Right atrium auricular region (tissue), 2 donors: ENCODE measurements at places on chromosomes 11 and 22.

DNA sequence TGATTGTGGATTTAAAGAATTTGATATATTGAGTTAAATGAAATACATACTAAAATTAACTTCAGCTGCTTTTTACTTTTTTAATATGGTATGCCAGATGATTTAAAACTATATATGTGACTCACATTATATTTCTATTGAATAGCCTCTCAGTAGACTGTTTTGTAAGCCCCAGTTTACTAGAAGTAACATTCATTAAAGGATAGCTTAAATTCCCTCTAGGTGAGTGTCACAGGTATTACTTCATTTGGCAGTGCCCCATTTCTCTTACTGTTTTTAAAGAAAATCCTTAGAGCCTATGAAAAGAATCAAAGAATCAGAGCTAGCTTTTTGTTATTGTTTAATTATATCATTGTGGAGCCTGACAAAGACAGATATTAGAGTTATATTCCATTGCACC is 48.6 kb downstream of the ZC3H12C start:
- H3K36me3 ChIP-seq, result no peaks in the 10 kb centered on the region
- H3K27ac ChIP-seq, result no peak overlapping the region
- no peak overlapping the region for H3K4me3 ChIP-seq
- peaks cover under 1% of the 10 kb centered on the region for H3K4me1 ChIP-seq
- DNase-seq, result no peak

DNA sequence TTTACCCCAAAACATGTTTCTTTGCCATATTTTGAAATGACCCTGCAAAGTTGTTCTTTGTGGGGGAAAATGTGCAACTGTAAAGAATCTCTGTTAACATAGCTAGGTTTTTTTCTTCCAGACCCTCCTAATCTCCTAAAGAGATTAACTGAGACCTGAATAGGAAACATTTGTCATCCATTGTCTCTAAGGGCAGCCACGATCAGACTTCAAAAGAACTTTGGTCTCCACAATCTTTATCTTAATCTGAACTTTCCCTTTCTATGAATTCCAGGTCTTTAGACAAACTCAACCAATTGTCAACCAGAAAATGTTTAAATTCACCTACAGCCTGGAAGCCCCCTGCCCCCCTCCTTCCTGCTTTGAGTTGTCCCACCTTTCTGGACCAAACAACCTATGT is 4.6 kb upstream of the LGALS12 start:
- H3K27ac ChIP-seq, result no peak overlapping the region
- no peaks in the 10 kb centered on the region for H3K36me3 ChIP-seq
- no peak overlapping the region for H3K4me3 ChIP-seq
- H3K27me3 ChIP-seq, result no peaks in the 10 kb centered on the region

DNA sequence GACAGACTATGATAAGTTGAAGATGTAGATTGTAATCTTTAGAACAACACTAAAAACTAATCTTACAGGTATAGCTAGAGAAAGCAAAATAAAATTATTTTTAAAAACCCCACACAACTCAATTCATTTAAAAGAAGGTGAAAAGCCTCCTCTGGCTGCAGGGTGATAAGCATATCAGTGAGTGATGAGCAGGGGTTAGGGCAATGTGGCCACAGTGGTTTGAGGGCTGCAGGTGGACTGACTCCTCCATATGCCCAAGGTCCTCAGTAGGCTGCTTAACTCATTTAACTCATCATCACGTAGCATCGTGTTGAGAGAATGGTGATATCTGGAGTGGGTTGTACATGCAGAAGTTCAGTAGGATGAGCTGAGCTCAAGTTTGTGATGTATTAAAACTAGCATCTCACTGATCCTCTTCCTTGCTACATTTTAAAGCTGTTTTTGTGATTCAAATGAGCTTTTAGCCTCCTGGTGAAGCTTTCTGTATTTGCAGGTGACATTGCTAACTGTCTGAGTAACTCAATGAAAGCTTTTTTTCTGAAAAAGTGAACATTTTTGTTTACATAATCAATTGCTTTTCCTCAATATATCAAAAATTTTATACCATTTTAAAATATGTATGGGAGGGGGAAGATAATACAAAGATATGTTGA is 37.0 kb upstream of the SC5D start:
- no peaks in the 10 kb centered on the region for H3K36me3 ChIP-seq
- H3K27ac ChIP-seq, result no peak overlapping the region
- DNase-seq, result no peak
- H3K27me3 ChIP-seq, result no peaks in the 10 kb centered on the region
- H3K4me3 ChIP-seq, result no peak overlapping the region
- no peaks in the 10 kb centered on the region for H3K4me1 ChIP-seq

- H3K4me3 ChIP-seq, result no peak overlapping the region
- H3K27ac ChIP-seq, result peak overlapping the region; percentile 80
- H3K27me3 ChIP-seq, result no peaks in the 10 kb centered on the region
- DNase-seq, result no peak
- H3K4me1 ChIP-seq, result no peaks in the 10 kb centered on the region
Measured at GRCh38 chr11:126344141-126345080, 11.1 kb upstream of the ST3GAL4 start.

- H3K27me3 ChIP-seq, result no peaks in the 10 kb centered on the region
- no peak for DNase-seq
- H3K36me3 ChIP-seq, result no peaks in the 10 kb centered on the region
- no peak overlapping the region for H3K4me3 ChIP-seq
- H3K27ac ChIP-seq, result no peak overlapping the region
- peaks cover 7% of the 10 kb centered on the region for H3K4me1 ChIP-seq
Measured at GRCh38 chr22:42991010-42991651, 23.8 kb downstream of the PACSIN2 start.

- no peaks in the 10 kb centered on the region for H3K36me3 ChIP-seq
- no peak overlapping the region for H3K27ac ChIP-seq
- H3K27me3 ChIP-seq, result no peaks in the 10 kb centered on the region
- DNase-seq, result no peak
- no peak overlapping the region for H3K4me3 ChIP-seq
Measured at GRCh38 chr11:17812865-17813187, 78.2 kb downstream of the KCNC1 start.

- H3K36me3 ChIP-seq, result no peaks in the 10 kb centered on the region
- no peak for DNase-seq
- no peaks in the 10 kb centered on the region for H3K27me3 ChIP-seq
- H3K4me1 ChIP-seq, result no peaks in the 10 kb centered on the region
- no peak overlapping the region for H3K27ac ChIP-seq
- no peak overlapping the region for H3K4me3 ChIP-seq
Measured at GRCh38 chr11:125842321-125842948, 9.3 kb downstream of the PATE4 start.

GRCh38 chr11:126718276-126718675 is 282.3 kb downstream of the KIRREL3 start:
- no peaks in the 10 kb centered on the region for H3K36me3 ChIP-seq
- no peak overlapping the region for H3K4me3 ChIP-seq
- H3K27me3 ChIP-seq, result no peaks in the 10 kb centered on the region
- DNase-seq, result no peak

DNA sequence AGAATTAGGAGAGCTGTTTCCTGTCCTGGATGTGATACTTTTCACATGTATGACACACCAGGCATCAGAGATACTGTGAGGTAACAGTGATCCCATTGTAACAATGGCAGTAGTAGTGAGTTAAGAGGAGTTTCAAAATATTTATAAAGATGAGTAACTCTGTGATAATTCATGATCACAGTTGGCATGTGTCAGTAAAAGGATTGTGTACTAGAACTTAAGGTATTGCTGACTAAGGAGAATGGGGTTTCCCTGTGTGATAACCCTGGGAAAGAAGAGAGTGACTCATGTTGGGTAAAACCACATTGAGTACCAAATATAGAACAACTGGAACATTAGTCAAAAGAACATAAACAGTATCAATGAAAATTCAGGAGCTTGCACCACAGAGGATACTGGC is 22.9 kb upstream of the SLC5A1 start:
- no peak overlapping the region for H3K27ac ChIP-seq
- H3K4me1 ChIP-seq, result no peaks in the 10 kb centered on the region
- DNase-seq, result no peak
- H3K27me3 ChIP-seq, result no peaks in the 10 kb centered on the region
- H3K36me3 ChIP-seq, result no peaks in the 10 kb centered on the region

- no peaks in the 10 kb centered on the region for H3K27me3 ChIP-seq
- H3K4me3 ChIP-seq, result no peak overlapping the region
- H3K4me1 ChIP-seq, result no peaks in the 10 kb centered on the region
- H3K27ac ChIP-seq, result no peak overlapping the region
Measured at GRCh38 chr11:26087120-26087935, 244.6 kb upstream of the ANO3 start.

DNA sequence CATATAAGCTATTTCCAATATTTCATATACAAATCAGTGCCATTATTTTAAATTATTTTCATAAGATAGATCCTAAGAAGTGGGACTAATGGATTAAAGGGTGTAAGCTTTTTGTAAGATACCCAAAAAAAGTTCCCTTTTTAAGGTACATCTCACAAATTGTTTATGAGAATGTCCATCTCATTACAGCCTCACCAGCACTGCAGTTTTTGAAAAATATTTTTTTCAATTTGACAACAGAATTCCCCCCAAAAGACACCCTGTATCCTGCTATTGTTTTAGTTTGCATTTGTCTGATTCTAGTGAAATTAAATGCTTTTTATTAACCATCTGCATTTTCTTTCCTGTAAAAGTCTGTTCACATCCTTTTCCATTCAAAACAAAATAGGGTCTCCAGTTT is 69.0 kb downstream of the TIMP3 start:
- no peak overlapping the region for H3K27ac ChIP-seq
- no peaks in the 10 kb centered on the region for H3K36me3 ChIP-seq
- peaks cover 10% of the 10 kb centered on the region for H3K4me1 ChIP-seq
- no peaks in the 10 kb centered on the region for H3K27me3 ChIP-seq

GRCh38 chr11:8834379-8834778 is 76.6 kb upstream of the AKIP1 start:
- H3K4me3 ChIP-seq, result no peak overlapping the region
- no peaks in the 10 kb centered on the region for H3K4me1 ChIP-seq
- DNase-seq, result no peak
- no peaks in the 10 kb centered on the region for H3K36me3 ChIP-seq
- H3K27me3 ChIP-seq, result no peaks in the 10 kb centered on the region
- H3K27ac ChIP-seq, result no peak overlapping the region

- DNase-seq, result no peak
- no peaks in the 10 kb centered on the region for H3K4me1 ChIP-seq
- H3K36me3 ChIP-seq, result peaks cover 8% of the 10 kb centered on the region
- H3K4me3 ChIP-seq, result no peak overlapping the region
- no peak overlapping the region for H3K27ac ChIP-seq
- no peaks in the 10 kb centered on the region for H3K27me3 ChIP-seq
Measured at GRCh38 chr22:26482161-26482560, 1.4 kb downstream of the HPS4 start.

DNA sequence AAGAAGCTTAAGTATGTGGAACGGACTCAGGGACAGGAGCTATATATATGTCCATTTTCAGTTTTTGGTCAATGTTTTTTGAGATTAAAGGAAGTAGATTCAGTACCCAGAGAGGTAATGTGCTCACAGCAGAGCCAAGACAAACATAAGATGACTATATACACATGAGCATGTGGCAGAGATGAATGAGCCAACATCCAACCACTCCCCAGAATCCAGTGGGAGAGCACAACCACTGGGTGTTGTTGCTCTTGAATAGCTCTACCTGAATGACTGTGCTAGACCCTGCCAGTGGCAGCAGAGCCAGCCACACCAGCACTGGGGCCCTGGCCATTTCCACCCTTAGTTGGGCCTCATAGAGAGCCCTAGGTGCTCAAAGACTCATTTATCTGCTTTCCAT is 10.7 kb upstream of the SYTL2 start:
- no peaks in the 10 kb centered on the region for H3K36me3 ChIP-seq
- H3K4me3 ChIP-seq, result no peak overlapping the region
- no peaks in the 10 kb centered on the region for H3K27me3 ChIP-seq

GRCh38 chr11:26688701-26689100 is 33.2 kb downstream of the SLC5A12 start:
- no peaks in the 10 kb centered on the region for H3K4me1 ChIP-seq
- no peaks in the 10 kb centered on the region for H3K27me3 ChIP-seq
- DNase-seq, result no peak
- H3K36me3 ChIP-seq, result no peaks in the 10 kb centered on the region
- no peak overlapping the region for H3K4me3 ChIP-seq

DNA sequence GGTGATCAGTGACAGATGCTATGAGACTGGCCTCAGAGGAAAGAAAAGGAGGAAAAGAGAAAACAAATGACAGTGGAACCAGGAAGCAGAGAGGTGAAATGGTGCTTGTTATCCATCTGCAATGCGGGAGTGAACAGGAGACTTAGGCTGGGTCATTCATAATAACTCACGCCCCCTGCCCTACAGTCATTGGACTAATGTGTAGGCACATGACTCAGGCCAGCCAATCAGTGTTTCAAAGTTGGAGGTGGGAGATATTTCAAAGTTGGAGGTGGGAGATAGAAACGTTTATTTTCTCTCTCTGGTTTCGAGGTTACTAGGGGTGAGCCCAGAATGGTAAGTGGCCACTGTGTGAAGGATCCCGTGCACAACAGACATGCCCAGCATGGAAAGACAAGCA is 30.3 kb downstream of the SLC22A6 start:
- no peak overlapping the region for H3K4me3 ChIP-seq
- DNase-seq, result no peak
- H3K4me1 ChIP-seq, result no peaks in the 10 kb centered on the region
- H3K27ac ChIP-seq, result no peak overlapping the region

GRCh38 chr11:95702526-95702925 is 87.1 kb downstream of the FAM76B start:
- H3K36me3 ChIP-seq, result no peaks in the 10 kb centered on the region
- no peaks in the 10 kb centered on the region for H3K27me3 ChIP-seq
- no peaks in the 10 kb centered on the region for H3K4me1 ChIP-seq
- DNase-seq, result no peak

DNA sequence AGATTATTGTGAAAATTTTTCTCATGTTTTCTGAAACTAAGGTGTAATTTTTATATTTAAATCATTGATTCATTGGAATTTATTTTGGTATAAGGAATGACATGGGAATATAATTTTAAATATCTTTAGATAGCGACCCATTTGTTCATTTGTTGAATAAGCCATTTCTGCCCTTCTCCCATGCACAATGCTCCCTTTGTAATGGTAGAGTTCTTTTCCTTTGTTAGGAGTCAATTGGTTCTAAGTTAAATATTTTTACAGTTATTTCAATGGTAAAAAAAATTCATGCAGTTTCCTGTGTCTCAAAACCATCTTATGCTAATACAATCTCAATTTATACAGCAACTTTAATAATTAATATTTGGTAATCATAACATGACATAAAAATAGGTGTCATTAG is 218.8 kb upstream of the C11orf87 start:
- H3K36me3 ChIP-seq, result no peaks in the 10 kb centered on the region
- no peak overlapping the region for H3K4me3 ChIP-seq
- no peak overlapping the region for H3K27ac ChIP-seq
- no peaks in the 10 kb centered on the region for H3K4me1 ChIP-seq
- no peak for DNase-seq
- no peaks in the 10 kb centered on the region for H3K27me3 ChIP-seq

GRCh38 chr11:68497761-68498160 is 37.2 kb downstream of the PPP6R3 start:
- no peak overlapping the region for H3K4me3 ChIP-seq
- no peak for DNase-seq
- H3K27me3 ChIP-seq, result no peaks in the 10 kb centered on the region
- no peaks in the 10 kb centered on the region for H3K36me3 ChIP-seq

- H3K4me3 ChIP-seq, result no peak overlapping the region
- peaks cover 25% of the 10 kb centered on the region for H3K36me3 ChIP-seq
- no peaks in the 10 kb centered on the region for H3K27me3 ChIP-seq
- no peak for DNase-seq
Measured at GRCh38 chr22:35425971-35426800, 26.2 kb downstream of the MCM5 start.
